ENCODE measurements at places on chromosomes 12 and 14.

- DNase-seq, result no peak
Observed at GRCh38 chr12:113248051-113248825, 27.0 kb downstream of the TPCN1 start.

DNA sequence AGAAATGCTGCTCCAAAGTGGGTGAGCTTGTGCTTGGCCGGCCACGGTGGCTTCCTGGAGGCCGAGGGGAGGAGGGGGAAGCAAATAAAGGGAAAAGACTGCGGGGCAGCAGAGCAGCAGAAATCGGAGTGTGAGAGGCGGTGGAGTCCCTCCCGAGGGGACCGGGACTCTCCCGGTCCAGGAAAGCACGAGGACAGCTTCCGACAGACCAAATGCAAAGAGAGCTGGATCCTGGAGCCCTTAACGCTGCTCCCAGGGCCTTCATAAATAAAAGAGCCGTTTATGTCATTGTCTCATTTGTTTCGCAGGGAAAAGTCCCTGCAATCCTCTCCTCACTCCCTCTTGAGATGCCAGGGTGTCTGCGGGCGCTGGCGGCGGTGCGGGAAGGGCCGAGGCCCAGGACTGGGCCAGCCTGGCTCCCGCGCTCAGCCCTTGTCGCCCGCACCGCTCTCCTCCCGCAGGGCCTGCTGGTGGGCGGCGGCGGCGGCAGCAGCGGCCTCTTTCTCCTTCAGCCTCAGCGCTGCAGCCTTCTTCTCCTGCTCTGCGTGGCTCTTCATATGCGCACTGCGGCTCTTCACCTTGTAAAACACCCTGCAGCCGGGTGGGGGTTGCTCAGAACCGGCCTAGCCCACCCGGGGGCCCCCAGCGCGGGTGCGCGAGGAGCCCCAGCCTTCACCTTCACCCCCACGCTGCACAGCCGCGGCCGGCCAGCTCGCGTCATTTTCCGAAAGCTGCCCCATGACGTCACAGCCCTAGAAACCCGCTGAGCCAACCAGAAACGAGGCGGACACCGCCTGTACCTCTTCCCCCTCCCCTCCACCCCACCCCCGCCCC lies 4.5 kb upstream of the PNMA1 start:
- no peak for DNase-seq

- DNase-seq, result no peak
Observed at GRCh38 chr12:49489154-49489553, 49.7 kb upstream of the KCNH3 start.

DNA sequence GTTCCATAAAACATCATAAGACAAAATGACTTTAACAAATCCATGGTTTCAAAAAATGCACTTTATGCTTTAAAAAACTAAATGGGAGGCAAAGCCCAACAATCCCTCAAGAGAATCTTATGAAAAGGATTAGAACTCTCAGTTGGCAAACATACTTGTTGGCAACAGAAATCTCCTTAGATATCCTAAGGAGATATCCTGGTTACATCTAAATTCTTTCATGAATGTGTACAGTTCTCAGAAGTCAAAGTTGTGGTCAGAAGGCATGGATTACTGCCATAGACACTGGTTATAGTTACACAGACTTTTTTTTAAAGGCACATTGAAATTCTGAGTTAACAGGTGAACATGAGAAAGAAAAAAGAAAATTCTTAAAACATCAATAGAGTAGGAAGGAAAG lies 17.5 kb upstream of the ISM2 start:
- DNase-seq, result no peak

- DNase-seq, result no peak
Observed at GRCh38 chr12:85779768-85780167, 56.4 kb downstream of the RASSF9 start.

Measured in GM18507 (cell line).